ENCODE measurements at places on chromosomes 2 and 18.

DNA sequence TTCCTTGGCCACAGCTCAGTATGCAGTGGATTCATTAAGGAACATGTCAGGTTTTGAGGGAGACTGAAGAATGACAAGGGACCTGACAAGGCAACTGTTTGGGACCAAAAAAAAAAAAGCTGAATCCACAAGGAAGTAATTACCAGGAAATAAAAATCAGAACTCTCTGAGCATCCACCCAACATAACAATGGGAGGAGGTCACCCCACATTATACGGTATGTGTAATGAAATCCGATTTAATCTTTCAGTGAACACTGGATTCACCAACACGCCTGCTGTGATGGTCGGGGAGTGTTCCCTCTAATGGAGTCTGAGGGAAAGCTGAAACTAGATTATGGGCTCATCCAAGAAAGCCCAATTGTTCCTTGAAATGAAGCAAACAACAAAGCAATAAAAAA lies 329.3 kb downstream of the ETAA1 start:
- DNase-seq: no peak

DNA sequence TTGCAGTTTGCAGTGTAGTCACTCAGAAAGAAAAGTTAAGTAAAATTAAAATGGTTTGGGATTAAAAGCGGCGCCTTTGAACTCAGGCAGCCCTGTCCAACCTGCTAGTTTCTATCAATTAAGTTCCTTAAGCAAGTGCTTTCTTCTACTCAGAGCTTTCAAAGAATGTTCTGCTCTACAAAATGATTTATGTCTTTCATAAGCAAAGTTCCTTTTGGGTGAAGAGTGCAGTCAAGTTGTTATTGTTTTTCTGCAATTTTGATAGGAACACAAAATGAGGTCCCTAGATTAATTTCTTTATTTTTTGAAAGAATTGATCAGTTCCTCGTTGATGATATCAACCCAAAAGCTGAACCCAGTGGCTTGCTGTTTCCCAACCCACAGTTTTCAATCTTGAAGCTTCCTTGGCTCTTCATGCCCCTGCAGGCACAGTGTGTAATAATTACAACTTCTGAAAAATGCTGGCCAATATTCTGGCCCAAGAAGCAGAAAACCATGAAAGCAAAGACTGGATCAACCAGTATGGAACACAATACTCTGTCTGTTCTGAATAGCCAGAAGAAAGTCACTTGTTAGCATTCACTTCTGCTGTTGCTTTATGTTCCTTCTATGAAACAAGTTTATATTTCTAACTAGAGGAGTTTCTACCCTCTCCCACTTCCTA lies 89.1 kb downstream of the TGIF1 start:
- DNase-seq: no peak

GRCh38 chr2:152657043-152657442 lies 60.2 kb downstream of the PRPF40A start:
- DNase-seq: no peak

- DNase-seq: no peak
These were observed 16.1 kb downstream of the DYTN start for GRCh38 chr2:206701952-206702605.

DNA sequence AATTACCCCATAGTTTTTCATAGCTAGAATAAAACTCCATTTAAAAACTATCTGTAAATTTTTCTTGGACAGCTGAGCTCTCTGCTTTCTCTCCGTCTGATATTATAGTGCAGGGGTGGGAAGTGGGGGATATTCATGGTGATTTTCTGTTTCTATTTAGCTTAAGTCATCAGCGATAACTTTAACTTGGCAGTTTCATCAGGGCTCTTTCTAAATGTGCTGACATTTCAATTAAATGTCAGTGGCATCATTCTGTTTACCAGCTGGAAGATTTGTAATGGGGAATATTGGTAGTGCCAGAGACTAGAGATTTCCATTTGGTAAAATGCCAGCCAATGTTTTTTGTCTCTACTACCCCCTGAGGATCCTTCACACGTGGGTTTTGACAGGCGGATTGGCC lies 53.5 kb upstream of the CAPN13 start:
- no peak for DNase-seq

- DNase-seq: no peak
These were observed 42.9 kb downstream of the SMC6 start for GRCh38 chr2:17710547-17711248.

- DNase-seq: no peak
These were observed 636.3 kb downstream of the TSN start for GRCh38 chr2:122391726-122392125.

DNA sequence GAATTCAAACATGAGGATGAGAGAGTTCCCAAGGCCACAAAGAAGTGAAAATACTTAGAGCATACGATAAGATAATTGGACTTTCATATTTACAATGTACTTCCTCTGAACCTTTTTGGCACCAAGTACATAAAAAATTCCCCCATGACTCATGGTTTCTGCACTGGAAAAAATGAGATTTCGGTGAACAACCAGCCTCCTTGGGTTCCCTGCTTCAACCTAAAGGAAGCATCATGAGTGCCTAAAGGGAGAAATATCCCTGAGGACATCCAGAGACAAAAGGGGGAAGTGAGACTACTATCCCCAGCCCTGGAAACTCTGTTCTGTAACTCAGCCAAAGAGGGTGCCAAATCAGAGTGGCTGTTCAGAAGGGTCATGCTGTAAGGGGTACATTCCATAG lies 562.7 kb upstream of the SLC39A10 start:
- peak; percentile 27 for DNase-seq

GRCh38 chr18:62778976-62779869 lies 63.9 kb downstream of the PHLPP1 start:
- DNase-seq: no peak

DNA sequence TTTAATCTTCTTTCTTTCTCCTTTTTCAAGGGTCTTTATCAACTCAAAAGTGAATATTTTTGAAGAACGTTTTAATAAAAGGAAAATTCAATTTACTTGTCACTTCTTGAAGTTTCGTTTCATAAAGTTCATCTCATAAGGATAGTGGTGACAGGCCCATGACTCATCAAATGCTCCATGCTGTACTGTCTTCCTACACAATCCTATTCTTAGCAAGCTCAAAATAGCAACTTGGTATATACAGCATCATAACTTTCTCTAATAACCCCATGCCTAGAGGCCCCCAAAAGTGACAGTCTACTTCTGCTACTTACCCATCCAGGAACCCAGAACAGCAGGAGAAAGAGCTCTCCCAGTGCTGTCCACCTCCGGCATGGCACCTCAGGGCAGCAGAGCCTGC lies 7.7 kb downstream of the FBXO15 start:
- peak; percentile 15 for DNase-seq

DNA sequence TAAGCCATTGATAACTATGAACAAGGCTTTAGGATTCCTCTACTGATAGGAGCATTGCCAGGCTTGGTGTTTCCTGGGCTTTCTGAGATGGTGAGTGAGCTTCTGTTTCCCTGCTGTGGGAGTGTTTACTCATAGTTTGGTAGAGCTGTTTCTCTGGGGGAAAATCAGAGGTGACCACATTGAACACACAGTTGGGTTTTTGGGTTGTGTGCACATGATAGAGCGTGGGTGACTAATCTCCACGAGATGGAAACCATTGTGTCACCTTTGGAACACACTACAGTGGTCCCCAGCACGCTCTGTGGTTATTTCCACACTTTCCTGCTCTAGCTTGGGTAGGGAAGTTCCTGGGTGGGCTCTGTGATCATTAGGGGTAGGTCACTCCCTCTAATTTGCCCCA lies 5.4 kb downstream of the IL1R1 start:
- peak; percentile 50 for DNase-seq

DNA sequence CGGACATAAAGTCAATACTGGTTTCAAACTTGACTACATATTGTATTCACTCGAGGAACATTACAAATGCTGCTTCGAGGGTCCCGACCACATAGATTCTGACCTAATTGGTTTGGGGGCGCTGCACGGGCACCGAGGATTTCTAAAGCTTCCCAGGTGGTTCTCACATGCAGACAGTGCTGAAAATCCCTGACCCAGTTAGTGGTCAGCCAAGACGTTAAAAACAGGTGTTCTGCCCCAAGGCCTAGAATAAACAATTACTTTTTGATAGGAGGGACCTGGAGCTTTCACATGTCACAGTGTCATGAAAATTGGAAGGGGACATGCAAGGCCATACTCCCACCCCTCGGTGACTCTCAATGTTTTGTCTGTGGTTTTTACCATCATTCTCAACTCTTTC lies 368.9 kb downstream of the RNF144A start:
- no peak for DNase-seq

DNA sequence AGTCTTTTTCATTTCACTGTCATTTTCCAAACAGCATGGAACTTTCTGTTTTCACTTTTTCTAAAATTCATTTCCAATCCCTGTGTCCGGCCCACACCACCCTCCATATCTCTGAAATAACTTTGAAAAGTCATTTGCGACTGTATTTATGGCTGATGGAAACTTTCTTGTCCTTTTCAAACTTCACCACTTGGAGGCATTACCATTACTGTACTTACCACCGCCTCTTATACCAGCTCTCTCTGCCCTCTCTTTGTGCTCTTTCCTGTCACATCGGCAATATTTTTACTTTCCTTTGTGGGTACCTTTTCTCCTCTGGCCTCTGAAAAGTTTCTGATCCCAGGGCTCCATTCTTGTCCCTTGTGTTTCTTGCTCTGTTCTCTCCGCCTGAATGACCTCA lies 39.5 kb upstream of the IL1RL1 start:
- DNase-seq: no peak

GRCh38 chr2:236954641-236955040 lies 131.0 kb upstream of the COPS8 start:
- no peak for DNase-seq

DNA sequence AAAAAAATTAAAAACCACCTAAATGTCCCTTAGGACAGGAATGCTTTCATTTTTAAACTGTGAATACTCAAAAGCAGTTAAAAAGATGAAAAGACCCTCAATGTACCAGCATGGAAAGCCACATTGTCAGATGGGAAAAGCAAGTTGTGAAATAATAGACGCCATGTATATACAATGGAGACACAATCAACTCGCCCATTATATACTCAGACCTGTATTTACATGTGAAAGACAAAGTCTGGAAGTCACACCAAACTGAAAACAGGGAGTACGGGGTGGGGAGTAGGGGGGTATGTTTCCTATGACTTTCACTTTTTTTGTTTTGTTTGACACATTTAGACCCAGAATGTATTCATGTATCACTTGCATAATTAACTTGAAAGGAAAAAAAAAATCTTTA lies 75.6 kb downstream of the CELF4 start:
- DNase-seq: no peak

- no peak for DNase-seq
These were observed 105.6 kb downstream of the PRPF40A start for GRCh38 chr2:152611458-152612231.

- no peak for DNase-seq
These were observed 3.4 kb downstream of the CYRIA start for GRCh38 chr2:16661936-16662839.

DNA sequence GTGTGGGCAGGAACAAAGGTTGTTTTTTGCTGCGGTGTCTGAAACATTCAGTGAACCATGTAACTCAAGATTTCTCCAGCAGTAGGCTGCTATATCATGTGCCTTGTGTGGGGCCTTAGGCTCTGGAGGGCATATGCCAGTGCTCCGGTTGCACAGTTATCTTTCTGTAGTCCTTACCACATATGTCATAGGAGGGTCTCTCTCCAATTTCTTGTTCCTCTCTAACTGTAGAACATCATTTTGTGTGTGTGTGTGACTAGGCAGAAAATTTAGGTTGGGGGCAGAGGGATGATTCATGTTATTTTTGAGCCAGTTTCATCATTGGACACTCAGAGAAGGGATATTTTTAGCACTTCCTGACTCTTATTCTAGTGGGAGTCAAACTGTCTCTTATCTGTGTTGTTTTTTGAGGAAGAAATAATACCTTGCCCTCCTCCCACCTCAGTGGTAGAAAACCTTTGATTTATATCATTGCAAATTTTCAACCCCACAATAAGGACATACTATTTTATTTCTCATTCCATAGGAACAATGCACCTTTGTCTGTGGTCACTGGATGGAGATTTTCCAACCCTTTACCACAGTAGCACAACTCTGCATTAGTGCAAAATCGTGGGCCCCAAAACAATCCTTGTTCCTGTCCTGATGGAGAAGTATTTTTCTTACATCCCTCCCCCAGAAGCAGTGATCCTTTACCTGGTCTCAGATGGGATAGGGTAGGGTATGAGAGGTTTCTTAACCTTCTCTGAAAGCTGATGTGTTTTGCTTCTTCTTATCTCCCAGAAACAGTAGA lies 113.9 kb downstream of the CCDC74A start:
- no peak for DNase-seq

- DNase-seq: no peak
These were observed 56.5 kb downstream of the KCNE4 start for GRCh38 chr2:223108351-223109050.

DNA sequence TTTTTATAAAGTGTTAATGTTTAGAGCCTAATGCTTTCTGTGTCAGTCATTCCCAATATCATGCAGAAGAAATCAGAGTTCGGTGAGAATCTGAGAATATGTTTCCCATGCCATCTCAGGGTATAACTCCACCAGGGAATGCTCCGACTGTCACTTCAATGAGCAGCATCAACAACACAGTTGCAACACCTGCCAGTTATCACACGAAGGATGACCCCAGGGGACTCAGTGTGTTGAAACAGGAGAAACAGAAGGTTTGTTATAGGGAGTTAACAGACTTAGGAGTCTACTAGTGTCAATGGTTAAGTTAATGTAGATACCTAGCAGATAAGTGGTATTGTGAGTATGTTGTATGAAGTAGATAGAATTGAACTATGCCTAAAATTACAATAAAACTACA lies 31.0 kb downstream of the VAPA start:
- no peak for DNase-seq

- DNase-seq: peak; percentile 35
These were observed 104.9 kb downstream of the MBD2 start for GRCh38 chr18:54119524-54120019.

DNA sequence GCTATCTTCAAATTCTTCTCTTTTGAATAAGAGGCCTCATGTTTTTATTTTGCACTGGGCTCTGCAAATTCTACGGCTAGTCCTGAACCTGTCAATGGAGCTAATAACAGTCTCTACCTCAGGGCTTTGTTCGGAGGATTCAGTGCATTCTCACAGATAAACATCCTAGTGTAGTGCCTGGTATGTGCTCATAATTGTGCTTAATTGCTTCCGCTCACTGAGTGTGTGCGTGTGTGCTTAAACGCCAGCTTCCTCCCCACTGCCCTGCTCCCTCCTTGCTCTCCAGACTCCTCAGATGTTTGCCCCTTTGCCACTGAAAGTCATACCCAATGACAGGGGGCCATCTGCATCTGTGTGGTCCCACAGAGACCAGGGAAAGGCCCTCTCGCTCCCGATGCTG lies 6.7 kb downstream of the GYPC start:
- no peak for DNase-seq

DNA sequence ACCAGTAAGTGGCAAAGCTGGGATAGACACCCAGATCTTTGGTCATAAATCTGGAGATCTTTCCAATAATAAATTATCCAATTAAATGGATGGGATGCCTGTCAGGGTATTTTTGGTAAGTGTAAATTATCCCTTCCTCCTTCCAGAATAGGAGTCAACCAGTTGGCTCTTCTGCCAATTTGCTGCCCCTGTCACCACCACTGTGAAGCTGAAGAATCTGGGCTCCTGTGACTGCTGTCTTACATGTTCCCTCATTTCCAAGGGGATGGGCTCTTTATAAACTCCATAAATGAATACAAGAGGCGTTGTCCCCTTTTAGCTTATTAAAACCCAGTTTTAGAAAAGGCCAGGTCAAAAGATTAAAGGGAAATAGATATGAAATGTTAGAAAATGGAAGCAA lies 17.8 kb upstream of the BMP10 start:
- no peak for DNase-seq

Measured in stimulated activated CD4-positive, alpha-beta T cell treated with anti-CD3 and anti-CD28 coated beads, Interleukin-12 subunit alpha, Interleukin-12 subunit beta, amount 100 ng/mL, for 48 hours (primary cell).